ENCODE measurements at places on chromosomes 7 and 10. TPM values are rescaled to one million over a fixed set of nuclear protein-coding genes. Genes with fewer than 3 reads are reported as not detected.

ADAM12 gene
- total RNA-seq: 0.92 TPM

CH25H gene
- total RNA-seq: 4.4 TPM

- no peaks in the 10 kb centered on the region for H3K36me3 ChIP-seq
- no peaks in the 10 kb centered on the region for H3K4me1 ChIP-seq
- H3K27me3 ChIP-seq: no peaks in the 10 kb centered on the region
- no peak overlapping the region for H3K4me3 ChIP-seq
- H3K27ac ChIP-seq: no peak overlapping the region
- DNase-seq: no peak
Observed at GRCh38 chr7:81299711-81300110, 380.9 kb upstream of the SEMA3C start.

SPDYE9 gene
- not detected for total RNA-seq

GRCh38 chr7:30270921-30271320 lies 13.5 kb upstream of the ZNRF2 start:
- no peaks in the 10 kb centered on the region for H3K36me3 ChIP-seq
- no peaks in the 10 kb centered on the region for H3K27me3 ChIP-seq
- H3K27ac ChIP-seq: no peak overlapping the region

TYW1B gene
- 6.8 TPM for total RNA-seq

PLXDC2 gene
- 143 TPM for total RNA-seq

DNA sequence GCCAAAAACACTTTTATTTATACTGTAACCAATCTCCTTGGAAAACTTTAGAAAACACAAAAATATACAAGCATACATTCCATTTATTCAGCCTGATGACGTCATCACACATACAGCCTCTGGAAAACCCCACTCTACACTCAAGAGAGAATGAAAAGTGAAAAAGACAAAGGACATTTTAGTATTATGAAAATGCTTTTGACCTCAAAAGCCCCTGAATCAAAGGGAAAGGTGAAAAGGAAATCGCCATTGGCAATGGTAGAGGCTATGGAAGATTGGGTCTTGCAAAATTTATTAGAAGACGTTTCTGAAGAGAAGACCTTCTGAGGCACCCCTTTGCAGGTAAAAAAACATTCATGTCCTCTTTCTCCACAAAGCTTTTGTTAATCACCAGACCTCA lies 82.9 kb upstream of the STRIP2 start:
- H3K4me3 ChIP-seq: no peak overlapping the region
- H3K27me3 ChIP-seq: no peaks in the 10 kb centered on the region
- H3K4me1 ChIP-seq: no peaks in the 10 kb centered on the region
- no peaks in the 10 kb centered on the region for H3K36me3 ChIP-seq
- no peak for DNase-seq
- no peak overlapping the region for H3K27ac ChIP-seq

GRCh38 chr10:74799721-74800221 lies 26.6 kb upstream of the KAT6B start:
- no peaks in the 10 kb centered on the region for H3K27me3 ChIP-seq
- no peaks in the 10 kb centered on the region for H3K4me1 ChIP-seq

DNA sequence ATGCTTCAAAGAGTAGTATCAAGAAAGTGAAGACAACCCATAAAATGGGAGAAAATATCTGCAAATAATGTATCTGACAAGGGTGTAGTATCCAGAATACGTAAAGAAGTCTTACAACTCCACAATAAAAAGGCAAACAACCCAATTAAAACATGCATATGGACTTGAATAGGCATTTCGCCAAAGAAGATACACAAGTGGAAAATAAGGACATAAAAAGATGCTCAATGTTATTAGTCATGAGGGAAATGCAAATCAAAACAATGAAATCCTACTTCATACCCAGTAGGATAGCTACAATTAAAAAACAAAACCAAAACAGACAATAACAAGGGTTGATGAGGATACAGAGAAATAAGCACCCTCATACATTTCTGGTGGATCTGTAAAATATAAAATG lies 79.2 kb downstream of the NUDCD3 start:
- DNase-seq: no peak
- H3K4me1 ChIP-seq: no peaks in the 10 kb centered on the region
- H3K27ac ChIP-seq: no peak overlapping the region
- H3K27me3 ChIP-seq: no peaks in the 10 kb centered on the region
- H3K36me3 ChIP-seq: peaks cover 7% of the 10 kb centered on the region

GRM3 gene
- not detected for total RNA-seq

SCD gene
- total RNA-seq: 327 TPM

GRCh38 chr7:2512179-2512661 lies 7.4 kb upstream of the LFNG start:
- DNase-seq: no peak
- no peaks in the 10 kb centered on the region for H3K27me3 ChIP-seq
- H3K27ac ChIP-seq: peak overlapping the region; percentile 82
- no peaks in the 10 kb centered on the region for H3K36me3 ChIP-seq

DNA sequence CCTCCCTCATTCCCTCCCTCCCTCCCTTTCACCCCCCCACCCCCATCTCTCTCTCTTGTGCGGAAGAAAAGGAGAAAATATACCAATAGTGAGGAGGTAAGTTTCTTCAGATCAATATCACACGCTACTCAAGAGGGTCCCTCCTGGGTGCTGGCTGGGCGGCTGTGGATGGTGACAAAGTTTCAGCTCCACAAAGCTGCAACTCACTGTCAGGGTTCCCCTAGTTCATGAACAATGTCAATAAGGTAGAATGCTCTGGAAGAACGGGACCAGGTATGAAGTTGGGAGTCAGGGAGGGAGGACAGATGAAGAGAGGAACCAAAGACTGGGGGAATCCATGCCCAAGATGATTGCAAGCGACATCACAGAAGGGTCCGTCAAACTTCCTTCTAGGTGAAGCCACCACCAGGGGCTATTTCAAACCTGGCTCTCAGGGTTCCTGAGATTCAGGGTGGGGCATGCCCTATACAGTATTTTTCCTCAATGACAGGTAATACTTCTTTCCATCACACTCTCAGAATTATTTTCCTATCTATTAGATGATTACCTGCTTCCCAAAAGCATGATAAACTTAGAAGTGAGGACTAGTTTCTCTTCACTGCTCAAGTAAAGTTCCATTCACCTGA lies 1.4 kb upstream of the PDE1C start:
- H3K4me1 ChIP-seq: no peaks in the 10 kb centered on the region
- no peak for DNase-seq
- peaks cover 30% of the 10 kb centered on the region for H3K27me3 ChIP-seq
- peak overlapping the region; percentile 68 for H3K27ac ChIP-seq
- peak overlapping the region; percentile 59 for H3K4me3 ChIP-seq
- no peaks in the 10 kb centered on the region for H3K36me3 ChIP-seq

- H3K4me1 ChIP-seq: peaks cover 3% of the 10 kb centered on the region
- H3K4me3 ChIP-seq: no peak overlapping the region
- H3K27ac ChIP-seq: no peak overlapping the region
- no peak for DNase-seq
- no peaks in the 10 kb centered on the region for H3K27me3 ChIP-seq
- H3K36me3 ChIP-seq: peaks cover 19% of the 10 kb centered on the region
Observed at GRCh38 chr10:30935078-30935477, 96.6 kb downstream of the ZNF438 start.

All from lower lobe of right lung (tissue), 2 donors.